Fibroblast of villous mesenchyme (primary cell): ENCODE measurements at places on chromosomes 11 and 22. TPM values are rescaled to one million over a fixed set of nuclear protein-coding genes. Genes with fewer than 3 reads are reported as not detected.

- no peak for DNase-seq
Measured at GRCh38 chr11:104964247-104964646, 4.1 kb downstream of the CASP4 start.

The FAM111B gene
- 12.1 and 12.2 TPM in 2 replicates for total RNA-seq

GRCh38 chr11:128575961-128576350 lies 11.4 kb downstream of the ETS1 start:
- DNase-seq, result peak; percentile 42

The HPX gene
- total RNA-seq, result under 0.01 TPM in 1 of 2 replicates, not detected in the other

- no peak for DNase-seq
Measured at GRCh38 chr11:36214480-36214879, 74.7 kb downstream of the COMMD9 start.

The CELF1 gene
- total RNA-seq, result 124 and 128 TPM in 2 replicates

GRCh38 chr11:75523189-75523588 lies 2.6 kb downstream of the GDPD5 start:
- no peak for DNase-seq

- no peak for DNase-seq
Measured at GRCh38 chr11:73019449-73019848, 122.7 kb downstream of the FCHSD2 start.
